ENCODE measurements at places on chromosomes 3 and 15.

DNA sequence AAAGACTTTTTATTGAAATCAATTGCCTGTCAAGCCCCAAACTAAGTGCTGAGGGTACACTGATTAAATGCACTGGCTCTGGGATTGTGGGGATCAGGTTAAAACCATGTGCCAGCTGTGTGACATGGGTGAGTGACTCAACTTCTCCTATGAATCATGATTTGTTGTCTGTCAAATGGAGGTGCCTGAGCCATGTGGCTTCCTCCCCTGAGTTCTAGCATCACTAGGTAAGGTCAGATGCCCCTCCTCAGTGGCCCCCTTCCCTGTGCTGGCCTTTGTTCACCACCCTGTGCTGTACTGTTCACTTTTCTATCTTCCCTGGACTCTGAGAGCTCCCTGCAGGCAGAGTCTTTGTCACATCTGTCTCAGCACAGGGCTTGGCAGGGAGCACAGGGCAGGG lies 43.6 kb upstream of the ATP2B2 start:
- no peak for DNase-seq

DNA sequence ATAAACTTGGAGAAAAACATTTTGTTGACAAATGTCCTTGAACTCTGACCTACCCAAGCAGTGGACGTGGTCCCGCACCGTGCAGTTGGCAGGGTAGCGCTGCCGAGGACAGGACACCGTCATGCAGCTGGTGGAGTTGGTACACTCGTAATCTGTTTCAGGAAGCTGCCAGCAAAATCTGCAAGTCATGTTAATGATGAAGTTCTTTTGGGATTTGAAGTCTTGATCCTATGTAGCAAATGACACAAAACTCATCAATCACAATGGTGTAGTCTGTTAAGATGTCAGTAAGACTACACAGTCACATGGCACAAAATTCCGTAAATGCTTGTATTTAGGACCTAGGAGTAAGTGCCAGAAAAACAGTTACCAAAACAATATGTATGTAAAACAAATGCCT lies 5.5 kb downstream of the TM2D3 start:
- no peak for DNase-seq

- DNase-seq = no peak
Measured at GRCh38 chr3:65875393-65876027, 163.2 kb downstream of the MAGI1 start.

- DNase-seq = no peak
Measured at GRCh38 chr15:74505837-74506514, 35.0 kb upstream of the ARID3B start.

GRCh38 chr15:77499087-77499760 lies 78.5 kb downstream of the HMG20A start:
- DNase-seq = no peak

GRCh38 chr3:120425572-120426250 lies 25.1 kb downstream of the FSTL1 start:
- no peak for DNase-seq

DNA sequence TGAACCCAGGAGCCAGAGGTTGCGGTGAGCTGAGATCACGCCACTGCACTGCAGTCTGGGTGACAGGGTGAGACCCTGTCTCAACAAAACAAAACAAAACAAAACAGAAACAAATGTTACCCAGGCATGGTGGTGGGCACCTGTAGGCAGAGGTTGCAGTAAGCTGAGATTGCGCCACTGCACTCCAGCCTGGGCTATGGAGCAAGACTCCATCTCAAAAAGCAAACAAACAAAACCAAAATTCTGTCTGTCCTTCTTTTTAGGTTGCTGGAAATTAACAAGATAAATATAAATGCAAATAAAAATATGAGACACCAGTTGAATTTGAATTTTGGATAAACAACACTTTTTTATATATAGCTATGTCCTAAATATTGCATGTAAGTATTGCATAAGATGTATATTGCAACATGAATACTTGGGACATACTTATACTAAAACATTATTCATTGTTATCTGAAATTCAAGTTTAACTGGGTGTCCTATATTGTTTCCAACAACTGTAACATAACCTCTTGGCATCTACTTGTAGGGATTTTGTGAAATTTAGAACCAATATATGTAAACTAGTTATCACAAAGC lies 4.7 kb upstream of the CEP97 start:
- DNase-seq = no peak

DNA sequence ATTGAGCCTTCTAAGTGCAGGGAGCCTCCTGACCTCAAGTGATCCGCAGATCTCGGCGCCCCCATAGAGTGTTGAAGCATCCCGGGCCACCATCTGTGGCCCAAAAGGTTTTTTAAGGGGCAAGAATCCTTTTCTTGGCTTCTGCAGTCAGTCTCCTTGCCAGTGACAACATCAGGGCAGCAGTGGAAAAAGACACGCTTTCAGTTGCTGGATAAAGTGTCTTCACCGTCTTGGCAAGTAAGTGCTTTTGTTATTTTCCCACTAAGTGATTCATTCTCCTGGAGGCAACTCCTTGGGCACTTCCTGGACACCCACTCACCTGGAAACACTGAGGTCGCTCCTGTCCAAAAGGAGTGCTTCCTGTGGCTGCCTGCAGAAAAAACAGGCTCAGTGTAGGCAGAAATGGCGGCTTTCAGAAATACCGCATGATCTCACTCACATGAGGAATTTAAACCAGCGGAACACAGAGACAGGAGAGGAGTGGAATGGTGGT lies 71.7 kb upstream of the ABHD2 start:
- peak; percentile 65 for DNase-seq

DNA sequence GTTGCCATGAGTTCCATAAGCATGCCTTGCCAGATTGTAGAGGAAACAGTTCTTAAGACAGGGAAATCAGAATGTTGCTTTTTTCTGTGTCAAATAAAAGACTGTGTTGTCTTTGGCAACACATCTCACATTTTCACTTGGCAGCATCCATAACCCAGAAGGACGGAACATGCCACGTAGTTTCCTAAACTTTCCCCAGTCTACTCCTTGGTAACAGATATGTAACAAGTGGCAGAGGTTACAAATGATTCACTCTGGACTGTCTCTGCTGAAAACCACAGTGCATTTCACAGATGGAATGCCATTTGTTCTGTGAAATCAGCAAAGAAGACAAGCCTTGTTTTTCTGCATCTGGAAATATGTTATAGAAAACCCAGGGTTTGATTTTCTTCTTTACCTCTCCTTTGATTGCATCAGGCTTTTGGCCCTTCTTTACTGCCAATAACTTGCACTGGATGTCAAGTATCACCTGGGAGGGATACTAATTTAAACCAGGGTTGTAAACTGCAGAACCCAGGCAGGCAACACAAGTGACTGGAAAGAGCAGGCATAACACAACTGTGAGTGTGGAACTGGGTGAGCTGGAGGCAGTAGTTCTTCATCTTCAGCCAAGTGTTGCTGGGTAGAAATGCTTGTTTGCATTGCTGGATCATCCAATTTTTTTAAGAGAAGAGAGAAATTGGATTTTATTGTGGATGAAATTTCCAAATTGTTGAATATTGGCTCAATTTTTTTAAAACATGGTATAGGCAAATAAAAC lies 124.4 kb upstream of the FOXB1 start:
- peak; percentile 53 for DNase-seq

- DNase-seq = no peak
Measured at GRCh38 chr3:113166357-113166718, 45.0 kb upstream of the BOC start.

- DNase-seq = no peak
Measured at GRCh38 chr3:33008282-33008681, 56.8 kb downstream of the CCR4 start.

DNA sequence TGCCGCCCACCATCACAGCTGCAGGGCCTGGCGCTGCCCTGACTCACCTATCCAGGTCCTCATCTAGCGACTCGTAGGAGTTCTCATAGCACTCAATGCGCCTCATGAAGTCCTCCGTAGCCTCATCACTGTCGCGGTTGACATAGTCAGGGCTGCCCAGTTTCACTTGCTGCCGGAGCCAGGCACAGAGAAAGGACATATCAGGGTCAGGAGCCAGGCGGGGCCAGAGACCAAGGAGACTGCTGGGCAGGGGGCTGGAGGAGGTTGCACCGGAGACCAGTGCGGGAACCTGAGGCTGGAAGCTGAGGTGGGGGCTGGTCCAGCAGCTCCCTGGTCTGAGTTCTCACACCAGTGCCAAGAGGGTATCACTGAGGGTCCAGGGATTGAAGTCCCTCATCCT lies 18.2 kb downstream of the PFKFB4 start:
- DNase-seq = no peak

- no peak for DNase-seq
Measured at GRCh38 chr3:7683426-7683825, 818.2 kb upstream of the LMCD1 start.

DNA sequence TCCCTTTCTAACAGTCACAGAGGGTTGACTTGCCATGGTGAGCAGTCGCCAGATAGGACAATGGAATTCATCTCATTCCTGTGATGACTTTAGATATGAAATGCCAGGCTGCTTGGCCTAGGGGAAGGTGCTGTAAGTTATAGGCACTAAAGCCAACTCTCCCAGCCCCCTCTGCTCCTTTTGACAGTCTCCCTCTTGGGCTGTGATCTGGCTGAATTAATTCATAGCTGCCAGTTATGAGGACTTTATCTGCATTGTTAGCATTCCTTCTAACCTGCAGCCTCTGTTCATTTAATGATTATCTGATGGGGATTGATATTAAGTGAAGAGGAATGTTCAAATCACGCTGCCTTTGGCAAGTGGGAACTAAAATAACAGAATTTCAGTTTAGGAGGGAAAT lies 427.1 kb upstream of the RASGRP1 start:
- DNase-seq = no peak

- no peak for DNase-seq
Measured at GRCh38 chr15:75193272-75193671, 8.4 kb upstream of the C15orf39 start.

GRCh38 chr3:140056047-140056446 lies 121.1 kb downstream of the CLSTN2 start:
- DNase-seq = no peak

- no peak for DNase-seq
Measured at GRCh38 chr3:32973982-32974381, 22.5 kb downstream of the CCR4 start.

DNA sequence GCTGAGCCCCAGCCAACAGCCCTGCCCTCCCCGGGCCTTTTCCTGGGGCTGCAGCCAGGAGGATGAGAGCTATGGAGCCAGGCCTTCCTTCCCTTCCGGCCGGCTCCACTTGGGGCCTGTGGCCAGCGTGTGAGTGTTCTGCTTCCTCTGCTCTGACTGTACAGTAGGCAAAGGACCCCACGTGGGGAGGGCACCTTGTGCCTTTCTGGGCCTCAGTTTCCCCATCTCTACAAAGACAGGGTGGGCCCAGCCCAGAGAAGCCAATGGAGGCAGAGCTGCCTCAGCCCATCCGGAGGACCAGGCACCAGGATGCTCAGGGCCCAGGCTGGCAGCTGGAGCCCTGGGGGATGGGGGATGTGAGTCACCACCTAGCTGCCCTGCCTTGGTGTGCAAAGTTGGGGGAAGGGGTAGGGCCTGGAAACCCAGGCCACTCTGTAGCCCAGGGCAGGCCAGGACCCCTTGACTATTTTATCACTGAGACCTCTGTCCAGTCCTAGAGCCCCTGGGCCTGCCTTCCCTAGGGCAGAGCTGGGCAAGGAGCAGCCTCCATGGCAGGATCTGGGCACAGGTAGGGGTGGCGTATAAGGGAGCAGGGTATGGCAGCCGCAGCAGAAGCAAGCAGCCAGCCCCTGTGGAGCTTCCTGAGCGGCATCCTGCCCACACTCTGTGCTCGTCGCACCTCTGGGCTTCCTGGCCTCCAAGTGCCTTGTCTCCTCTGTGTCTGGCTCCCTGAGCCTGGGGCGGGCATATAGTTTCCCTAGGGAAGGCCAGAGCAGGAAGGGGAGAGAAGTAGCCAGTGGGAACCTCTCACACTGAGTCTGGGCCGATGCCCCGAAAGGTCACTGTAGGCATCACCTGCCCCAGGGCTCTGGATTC lies 1.8 kb downstream of the PSTPIP1 start:
- DNase-seq = peak; percentile 33

DNA sequence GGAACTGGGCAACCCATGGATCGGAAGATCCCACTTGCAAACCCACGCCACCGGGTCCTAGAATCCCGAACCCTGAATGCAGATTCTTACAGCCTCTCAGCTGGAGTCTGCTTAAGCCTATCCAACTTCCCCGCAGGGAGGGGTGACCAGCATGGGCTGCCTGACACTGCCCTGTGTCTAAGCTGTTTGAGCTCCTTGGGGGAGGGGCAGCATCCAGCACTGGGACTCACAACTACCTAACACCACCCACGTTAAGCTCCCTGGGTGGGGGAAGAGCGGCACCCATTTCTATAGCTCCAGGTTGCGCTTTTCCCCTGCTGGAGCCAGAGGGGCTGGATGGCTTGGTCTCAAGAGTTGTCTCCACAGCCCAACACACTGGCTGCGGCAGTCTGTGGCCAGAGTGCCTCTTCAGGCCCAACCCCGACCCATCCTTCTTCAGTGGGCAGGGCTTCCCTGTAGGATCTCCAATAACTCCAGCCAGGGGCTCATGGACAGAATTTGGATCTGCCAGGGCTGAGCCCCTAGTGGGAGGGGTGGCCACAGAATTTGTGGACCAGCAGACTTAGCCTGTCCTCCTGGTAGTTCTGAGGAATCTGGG lies 649.2 kb downstream of the TUSC7 start:
- DNase-seq = no peak

DNA sequence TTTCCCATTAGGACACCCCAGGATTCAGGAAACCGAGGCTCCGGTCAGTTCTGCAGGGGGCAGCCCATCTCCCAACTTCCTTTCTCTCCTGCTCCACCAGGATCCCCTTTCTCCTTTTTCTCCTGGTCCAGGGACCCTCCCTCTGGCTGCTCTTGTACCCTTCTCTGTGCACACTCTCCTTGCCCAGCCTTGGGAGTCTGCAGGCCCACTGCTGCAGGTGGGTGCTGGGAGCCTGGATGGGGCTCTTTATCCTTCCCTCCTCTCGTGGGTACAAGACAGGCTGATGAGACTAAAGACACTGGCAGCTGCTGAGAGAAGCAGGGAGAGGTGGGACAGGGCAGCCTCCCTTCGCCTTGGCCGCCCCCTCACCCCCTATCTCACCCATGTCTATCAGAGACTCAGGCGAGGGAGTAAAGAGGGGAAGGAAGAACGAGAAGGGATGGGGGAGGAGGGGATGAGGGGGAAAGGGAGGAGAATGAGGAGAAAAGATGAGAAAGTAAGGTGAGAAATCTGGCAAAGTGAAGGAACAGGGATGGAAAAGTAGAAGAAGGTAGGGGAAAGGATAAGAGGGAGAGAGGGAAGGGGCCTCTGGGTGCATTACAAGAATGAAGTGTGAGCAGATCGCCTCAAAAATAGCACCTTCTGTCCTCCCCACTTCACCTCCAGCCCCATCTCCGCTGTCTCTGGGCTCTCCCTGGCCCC lies 45.2 kb downstream of the ITGA11 start:
- DNase-seq = no peak

- peak; percentile 40 for DNase-seq
Measured at GRCh38 chr3:30421266-30421665, 185.1 kb upstream of the TGFBR2 start.

- DNase-seq = no peak
Measured at GRCh38 chr3:36840453-36840921, 76.1 kb upstream of the DCLK3 start.

DNA sequence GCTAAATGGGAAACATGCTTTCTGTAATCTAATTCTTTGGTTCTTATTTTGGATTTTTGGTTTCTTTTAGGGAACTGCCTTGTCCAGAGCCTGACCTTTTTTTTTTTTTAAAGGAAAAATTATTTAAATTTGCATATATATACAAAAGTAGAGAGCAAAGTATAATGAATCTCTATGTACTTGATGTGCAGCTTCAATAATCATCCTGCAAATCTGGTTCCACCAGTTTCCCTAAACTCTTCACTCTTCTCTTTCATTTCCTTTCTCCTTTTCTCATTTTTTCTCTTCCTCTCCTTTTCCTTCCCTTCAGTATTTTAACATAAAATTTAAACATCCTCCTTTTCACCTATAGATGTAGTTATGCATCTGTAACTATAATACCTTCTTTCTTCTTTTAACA lies 82.5 kb downstream of the USP13 start:
- no peak for DNase-seq

GRCh38 chr15:37094915-37095711 lies 5.2 kb downstream of the MEIS2 start:
- no peak for DNase-seq

All from foreskin keratinocyte (primary cell).